AG04449 (cell line): ENCODE measurements at places on chromosomes 4 and X.

GRCh38 chr4:30153427-30153826, 566.7 kb upstream of the PCDH7 start:
- no peak for DNase-seq

DNA sequence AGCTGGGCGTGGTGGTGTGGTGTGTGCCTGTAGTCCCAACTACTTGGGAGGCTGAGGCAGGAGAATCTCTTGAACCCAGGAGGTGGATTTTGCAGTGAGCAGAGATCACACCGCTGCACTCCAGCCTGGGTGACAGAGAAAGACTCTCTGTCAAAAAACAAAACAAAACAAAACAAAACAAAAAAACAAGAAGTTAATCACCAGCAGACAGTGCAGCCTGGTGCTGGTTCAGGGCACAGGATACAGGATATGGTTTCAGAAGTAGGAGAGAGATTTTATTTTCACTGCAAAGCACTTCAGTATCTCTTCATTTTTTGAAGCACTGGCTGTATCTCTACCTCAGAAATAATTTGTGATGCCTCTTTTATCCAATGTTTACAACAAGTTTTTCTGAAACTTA, 1222.9 kb upstream of the PRKX start:
- DNase-seq, result no peak

DNA sequence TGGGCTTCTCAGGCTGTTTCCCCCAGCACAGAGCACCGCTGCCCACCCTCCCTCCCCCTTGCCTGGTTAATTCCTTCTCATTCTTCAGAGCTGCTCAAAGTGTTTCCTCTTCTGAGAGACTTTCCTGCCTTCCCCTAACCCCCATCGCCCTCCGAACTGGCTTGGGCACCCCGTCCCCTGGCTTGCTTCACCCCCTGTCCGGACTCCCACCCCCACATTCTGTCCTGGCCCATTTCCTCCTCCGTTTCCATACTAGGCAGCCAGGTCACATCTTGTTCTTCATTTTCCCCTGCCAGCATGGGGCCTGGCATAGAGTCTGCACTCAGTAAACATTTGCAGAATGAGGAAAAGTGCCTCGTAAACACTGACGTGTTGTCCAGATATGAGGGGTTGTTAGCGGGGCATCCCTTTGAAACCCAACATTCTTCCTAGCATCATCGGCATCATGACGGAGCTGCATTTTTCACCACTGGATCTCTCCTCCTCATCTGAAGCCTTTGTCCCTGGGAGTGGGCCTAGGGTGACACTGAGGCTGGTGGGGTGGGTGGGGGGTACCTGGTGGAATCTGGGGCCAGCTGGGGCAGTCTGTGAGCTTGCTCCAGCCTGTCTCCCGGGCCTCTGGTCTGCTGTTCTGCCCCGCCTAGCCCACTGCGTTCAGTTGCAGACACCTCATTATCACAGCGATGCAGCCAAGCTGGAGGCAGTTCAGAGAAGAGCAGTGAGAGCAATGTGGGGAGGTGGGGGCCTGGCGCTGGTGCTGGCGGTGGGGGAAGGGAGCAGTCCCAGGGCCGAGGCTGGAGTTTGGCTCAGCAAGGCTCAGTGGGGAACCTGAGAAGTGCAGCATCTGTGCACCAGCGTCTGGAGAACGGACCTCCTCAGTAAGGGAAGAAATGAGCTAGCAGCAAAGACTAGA, 149.4 kb upstream of the PJA1 start:
- DNase-seq, result no peak

- no peak for DNase-seq
Measured at GRCh38 chrX:45743081-45743533, 542.4 kb upstream of the DIPK2B start.

DNA sequence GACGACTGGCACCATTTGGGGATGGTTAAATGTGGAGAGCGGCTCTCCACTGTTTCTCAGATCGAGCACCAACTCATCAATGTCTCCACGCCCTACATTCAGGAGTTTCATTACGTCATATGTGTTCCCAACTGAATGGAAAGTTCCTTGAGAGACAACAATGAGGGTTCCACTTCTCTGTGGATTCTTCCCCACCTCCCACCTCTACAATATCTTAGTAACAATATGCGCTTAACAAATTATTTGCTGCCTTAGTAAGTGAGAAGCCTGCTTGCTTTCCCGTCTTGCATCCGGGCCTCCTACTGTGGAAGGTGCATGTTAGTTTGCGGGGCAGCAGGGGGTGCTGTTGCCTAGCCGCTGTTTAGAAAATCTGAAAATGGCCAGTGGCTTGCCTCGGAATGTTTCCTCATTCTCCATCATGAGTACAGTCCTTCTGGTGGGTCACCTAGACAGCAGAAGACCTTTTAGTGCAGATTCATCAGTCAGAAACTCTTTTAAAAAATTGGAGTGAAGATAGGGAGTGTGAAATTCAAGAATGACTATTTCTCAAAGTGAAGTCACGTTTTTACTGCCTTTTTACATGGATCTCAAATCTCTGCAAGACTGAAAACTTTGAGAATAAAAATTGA, 55.7 kb downstream of the PHOX2B start:
- DNase-seq, result peak; percentile 5

GRCh38 chrX:136950211-136950610, 69.7 kb upstream of the RBMX start:
- no peak for DNase-seq

DNA sequence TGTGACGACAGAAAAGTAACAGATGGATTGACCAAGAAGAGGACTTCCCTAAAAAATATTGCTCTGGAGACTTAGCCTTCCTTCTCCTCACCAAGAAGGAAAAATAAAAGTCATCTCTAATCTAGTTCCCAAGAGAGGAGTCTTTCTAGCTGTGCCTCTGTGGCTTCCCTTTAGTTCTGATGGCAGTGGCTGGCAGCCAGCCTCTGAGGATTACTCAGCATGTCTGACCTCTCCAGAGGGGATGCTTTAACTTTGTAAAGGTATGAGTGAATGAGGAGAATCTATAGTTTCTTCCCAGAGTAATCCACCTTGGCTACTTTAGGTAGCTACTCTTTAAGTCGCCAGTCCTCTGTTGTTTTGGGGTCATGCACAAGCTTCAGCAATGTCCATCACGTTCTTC, 163.9 kb upstream of the KIT start:
- no peak for DNase-seq

DNA sequence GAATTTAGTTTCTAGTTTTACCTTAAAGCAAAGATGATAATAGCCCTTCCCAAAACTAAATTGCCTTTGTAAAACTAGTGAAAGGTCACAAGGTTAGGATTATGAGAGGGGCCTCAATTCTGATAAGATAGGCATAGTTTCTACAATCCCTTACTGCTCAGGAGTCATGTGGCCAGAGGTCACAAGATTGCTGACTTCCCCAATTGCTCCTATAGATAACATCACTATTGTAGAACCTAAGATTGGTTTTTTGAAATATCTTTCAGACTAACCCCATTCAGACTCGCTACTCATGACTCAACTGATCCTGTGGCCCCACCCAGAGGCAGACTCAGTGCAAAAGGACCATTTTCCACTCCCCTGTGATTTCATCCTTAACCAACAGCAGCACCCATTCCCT, 70.3 kb downstream of the SCD5 start:
- DNase-seq, result no peak

DNA sequence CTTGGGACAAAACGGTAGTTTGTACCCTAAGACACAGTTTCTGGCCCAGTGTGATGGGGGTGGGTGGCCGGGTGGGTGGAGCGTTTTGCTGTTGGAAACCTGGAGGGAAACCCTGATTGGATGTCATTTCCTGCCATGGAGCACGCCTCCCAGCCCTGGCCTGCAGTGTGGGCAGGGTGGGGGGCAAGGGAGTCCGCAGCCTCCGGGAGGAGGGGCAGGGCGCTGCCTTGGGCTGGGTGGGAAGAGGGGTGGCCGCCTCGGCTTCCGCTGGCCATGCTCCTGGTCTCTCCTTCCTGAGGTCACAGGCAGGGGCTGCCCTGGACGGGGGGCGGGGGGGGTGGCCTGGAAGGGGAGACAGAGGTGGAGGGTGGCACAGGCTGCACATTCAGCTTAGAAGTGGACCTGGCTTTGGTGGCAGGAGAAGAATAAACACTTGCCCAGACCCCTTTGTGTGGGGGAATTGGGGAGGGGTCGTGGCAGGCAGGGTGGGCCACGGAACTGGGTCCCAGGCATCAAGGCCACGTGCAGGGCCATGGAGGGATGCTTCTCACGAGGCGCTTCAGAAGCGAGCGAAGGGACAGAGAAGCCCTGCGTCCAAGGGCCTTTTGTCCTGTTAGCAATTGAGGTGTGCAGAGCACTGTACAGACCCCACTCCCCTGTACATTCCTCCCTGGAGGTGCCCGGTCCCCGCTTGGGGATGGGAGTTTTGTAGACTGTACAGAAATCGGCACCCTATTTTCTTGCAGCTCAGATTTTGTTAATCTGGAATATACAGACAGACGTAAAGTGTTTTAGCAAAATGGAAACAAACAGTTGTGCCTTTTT, 6.2 kb downstream of the NAT8L start:
- no peak for DNase-seq

DNA sequence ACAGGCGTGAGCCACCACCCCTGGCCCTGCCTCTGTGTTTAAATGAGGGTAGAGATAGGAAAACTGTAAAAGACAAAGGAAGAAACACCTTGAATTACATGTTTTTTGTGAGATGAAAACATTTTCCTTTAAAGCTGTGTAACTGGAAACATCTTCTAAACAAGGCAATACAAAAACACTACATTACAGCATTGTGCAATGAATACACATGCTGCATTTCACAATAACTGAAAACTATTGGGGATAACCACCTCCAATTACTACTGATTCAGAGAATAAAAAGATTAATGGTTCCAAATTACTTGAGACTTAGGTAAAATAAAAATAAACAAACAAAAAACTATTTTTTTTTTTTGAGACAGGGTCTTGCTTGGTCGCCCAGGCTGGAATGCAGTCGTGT, 7.6 kb upstream of the OGT start:
- DNase-seq, result no peak

DNA sequence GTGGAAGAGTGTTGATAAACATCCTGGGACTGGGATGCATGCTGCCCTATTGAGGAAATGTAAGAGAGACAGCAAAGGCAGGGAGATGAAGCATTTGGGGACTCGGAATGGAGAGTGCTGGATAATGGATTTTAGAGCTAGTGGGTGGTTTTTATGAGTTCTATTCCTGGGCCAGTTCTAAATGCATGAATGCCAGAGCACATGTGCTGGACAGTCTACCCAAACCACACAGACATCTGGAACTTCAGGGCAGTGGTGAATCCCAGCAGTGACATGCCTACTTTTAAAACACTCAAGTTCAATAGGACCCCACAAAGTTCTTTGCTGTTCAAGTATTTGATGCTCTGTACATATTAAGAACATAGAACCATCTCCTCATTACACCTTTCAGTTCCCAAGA, 133.9 kb downstream of the CBR4 start:
- no peak for DNase-seq

DNA sequence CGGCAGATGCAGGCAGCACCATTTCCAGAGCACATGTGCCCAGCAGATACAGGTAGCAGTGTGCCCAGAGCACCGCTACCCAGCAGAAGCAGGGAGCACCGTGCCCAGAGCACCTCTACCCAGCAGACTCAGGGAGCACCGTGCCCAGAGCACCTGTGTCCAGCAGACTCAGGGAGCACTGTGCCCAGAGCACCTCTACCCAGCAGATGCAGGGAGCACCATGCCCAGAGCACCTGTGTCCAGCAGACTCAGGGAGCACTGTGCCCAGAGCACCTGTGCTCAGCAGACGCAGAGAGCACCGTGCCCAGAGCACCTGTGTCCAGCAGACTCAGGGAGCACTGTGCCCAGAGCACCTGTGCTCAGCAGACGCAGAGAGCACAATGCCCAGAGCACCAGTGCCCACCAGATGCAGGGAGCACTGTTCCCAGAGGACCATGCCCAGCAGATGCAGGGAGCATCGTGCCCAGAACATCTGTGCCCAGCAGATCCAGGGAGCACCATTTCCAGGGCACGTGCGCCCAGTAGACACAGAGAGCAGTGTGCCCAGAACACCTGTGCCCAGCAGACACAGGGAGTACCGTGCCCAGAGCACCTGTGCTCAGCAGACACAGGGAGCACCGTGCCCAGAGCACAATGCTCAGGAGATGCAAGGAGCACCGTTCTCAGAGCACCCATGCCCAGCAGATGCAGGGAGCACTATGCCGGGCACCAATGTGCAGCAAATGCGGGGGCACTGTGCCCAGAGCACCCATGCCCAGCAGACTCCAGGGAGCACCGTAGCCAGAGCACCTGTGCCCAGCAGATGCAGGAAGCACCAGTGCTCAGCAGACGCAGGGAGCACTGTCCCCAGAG, 236.4 kb downstream of the DHRSX start:
- DNase-seq, result no peak

GRCh38 chr4:181301735-181302710, 941.2 kb upstream of the TENM3 start:
- no peak for DNase-seq

DNA sequence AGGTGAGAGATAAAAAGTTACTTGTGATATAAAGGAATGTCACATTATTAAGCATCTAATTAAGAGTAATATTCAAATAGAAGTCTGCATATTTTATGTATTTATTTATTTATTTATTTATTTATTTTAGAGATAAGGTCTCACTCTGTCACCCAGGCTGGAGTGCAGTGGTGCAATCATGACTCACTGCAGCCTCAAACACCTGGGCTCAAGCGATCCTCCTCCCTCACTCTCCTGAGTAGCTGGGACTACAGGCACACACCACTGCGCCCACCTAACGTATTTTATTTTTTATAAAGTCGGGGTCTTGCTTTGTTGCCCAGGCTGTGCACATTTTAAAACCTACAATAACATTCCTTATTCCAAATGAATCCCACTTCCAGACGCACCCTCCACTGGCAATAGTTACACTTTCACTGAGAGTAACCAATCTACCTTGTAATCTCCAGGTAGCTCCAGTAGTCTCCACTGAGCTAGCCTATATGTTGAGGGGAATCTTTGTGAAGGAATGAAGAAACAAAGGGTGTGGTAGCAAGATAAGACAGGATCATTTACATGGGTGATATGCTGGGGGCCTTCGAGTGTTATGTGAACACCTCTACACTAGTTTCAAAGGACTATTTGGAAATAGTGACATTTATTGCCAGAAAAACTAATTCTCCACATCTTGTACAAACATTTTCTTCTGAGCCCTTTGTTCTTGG, 11.9 kb downstream of the SH3D19 start:
- no peak for DNase-seq

GRCh38 chrX:132491191-132491590, 2.4 kb upstream of the MBNL3 start:
- no peak for DNase-seq

GRCh38 chr4:152165146-152165545, 370.7 kb downstream of the FBXW7 start:
- no peak for DNase-seq

DNA sequence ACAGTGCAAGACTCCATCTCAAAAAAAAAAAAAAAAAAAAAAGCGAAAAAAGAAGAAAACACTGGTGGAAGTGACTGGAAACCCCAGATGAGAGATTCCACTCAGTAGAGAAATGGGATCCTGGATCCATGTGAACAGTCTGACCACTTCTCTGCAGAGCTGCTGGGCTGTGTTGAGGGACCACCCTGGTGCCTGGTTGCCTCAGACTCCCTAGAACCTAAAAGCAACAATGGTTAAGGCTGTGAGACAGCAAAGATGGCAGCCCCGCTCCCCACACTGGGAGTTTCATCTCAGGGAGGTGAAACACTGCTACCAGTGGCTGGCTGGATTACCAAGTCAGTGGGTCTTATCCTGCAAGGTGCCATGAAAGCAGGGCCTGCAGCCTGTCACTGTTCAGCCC, 152.8 kb upstream of the ARSJ start:
- DNase-seq, result no peak
